ENCODE measurements at places on chromosomes 11 and 22.

DNA sequence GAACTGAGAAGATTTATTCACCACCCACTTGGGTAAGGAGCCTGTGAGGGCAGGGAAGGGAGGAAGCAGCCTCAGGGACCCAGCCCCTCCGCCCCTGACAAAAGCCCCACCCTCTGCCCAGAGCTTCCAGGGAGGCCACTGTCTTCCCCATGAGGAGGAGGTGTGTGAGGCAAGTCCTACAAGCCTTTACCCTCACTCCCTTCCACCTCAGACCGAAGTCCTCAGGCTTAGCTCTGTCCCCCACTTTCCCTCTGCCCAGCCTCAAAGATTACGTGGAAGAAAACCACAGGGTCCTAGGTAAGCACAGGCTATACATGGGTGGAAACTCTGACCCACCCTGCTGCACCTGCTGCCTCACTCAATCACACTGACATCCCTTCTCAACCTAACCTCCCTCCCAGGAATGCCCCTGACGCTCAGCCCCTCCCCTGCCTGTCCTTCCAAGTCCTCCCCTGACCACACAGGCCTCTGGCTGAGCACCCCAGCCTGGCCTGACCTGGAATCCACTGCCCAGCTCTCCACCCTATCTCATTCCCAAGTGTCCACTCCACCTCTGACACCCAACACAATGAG, 3.6 kb upstream of the ARAP1 start:
- H3K4me3 ChIP-seq = no peak overlapping the region
- peaks cover 14% of the 10 kb centered on the region for H3K4me1 ChIP-seq
- no peaks in the 10 kb centered on the region for H3K27me3 ChIP-seq

DNA sequence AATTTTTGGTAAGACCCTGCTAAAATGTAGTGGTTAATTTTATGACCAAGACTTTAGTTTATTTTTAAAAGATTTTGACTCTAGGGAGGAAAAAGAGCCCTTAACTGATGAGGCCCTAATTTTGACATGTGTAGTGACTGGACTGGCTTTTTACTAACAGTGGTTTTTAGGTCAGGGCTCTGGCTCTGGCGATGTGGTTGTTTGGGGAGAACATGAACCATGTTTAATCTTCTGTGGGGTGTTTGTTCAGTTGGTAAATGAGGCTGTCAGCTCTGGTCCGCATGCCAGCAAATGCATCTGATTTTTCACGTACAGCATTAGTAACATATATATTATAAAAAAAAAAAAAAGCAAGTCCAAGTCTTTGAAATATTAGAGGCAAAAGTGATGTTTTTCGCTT, 104.3 kb downstream of the EXT2 start:
- no peak for DNase-seq
- peaks cover 14% of the 10 kb centered on the region for H3K4me1 ChIP-seq
- no peaks in the 10 kb centered on the region for H3K27me3 ChIP-seq
- H3K4me3 ChIP-seq = no peak overlapping the region
- no peak overlapping the region for H3K27ac ChIP-seq

- H3K27me3 ChIP-seq = peaks cover 17% of the 10 kb centered on the region
- no peak overlapping the region for H3K27ac ChIP-seq
- no peak for DNase-seq
- H3K4me3 ChIP-seq = peak overlapping the region; percentile 14
- H3K4me1 ChIP-seq = peaks cover 29% of the 10 kb centered on the region
These were observed 15.4 kb downstream of the FAM83F start for GRCh38 chr22:40009951-40010671.

DNA sequence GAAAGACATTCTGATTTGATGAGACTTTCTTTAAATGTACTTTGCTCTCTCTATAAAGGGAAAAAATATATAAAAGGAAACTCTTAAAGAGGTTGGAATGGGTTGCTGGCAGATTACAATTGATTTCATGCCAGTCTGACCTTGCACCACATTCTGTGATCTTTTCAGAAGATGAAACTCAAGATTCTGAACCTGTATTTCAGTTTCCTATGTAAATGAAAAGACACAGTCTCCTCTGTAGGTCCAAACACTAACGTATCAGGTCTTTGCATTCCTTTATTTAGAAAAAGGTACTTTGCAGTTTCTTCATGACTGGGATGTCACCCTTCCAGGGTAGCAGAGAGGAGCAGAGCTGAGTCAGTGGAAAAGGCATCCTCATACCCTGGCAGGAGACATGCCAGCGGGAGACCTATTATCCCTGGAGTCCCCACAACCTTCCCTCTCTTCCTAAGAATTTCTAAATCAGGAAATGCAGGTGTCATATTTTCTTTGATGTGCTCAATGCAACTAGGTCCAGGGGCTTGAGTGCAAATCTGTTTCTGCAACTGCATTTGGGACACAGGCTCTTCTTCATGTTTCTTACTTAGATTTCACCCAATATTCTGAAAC, 282.6 kb downstream of the CADM1 start:
- no peak for DNase-seq
- no peaks in the 10 kb centered on the region for H3K36me3 ChIP-seq
- no peaks in the 10 kb centered on the region for H3K27me3 ChIP-seq
- no peak overlapping the region for H3K27ac ChIP-seq
- H3K4me3 ChIP-seq = no peak overlapping the region

GRCh38 chr11:9625728-9626127, 38.1 kb upstream of the SWAP70 start:
- H3K4me3 ChIP-seq = no peak overlapping the region
- DNase-seq = no peak
- H3K4me1 ChIP-seq = peaks cover 37% of the 10 kb centered on the region
- H3K36me3 ChIP-seq = no peaks in the 10 kb centered on the region

GRCh38 chr11:9775398-9775779, 111.5 kb downstream of the SWAP70 start:
- no peaks in the 10 kb centered on the region for H3K36me3 ChIP-seq
- H3K27me3 ChIP-seq = no peaks in the 10 kb centered on the region

DNA sequence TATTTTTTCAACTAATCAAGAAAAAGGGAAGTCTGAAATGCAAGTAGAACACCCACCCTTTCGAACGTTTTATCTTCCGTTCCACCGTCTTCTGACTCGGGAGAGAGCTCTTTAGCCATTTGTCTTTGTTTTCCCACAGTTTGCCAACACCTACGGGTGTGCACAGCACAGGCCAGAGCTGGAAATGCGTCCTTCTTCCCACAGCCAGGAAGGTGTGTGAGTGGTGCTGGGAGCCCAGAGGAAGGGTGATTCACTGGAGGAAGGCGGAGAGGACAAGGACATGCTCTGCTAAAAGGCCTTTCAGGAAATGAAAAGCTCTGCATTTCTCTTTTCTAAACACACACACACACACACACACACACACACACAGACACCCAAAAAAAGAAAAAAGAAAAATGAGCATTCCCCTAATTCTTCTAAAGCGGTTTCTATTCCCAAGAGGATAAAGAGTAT, 18.5 kb downstream of the ENDOD1 start:
- no peak overlapping the region for H3K27ac ChIP-seq
- H3K27me3 ChIP-seq = no peaks in the 10 kb centered on the region
- no peaks in the 10 kb centered on the region for H3K36me3 ChIP-seq

DNA sequence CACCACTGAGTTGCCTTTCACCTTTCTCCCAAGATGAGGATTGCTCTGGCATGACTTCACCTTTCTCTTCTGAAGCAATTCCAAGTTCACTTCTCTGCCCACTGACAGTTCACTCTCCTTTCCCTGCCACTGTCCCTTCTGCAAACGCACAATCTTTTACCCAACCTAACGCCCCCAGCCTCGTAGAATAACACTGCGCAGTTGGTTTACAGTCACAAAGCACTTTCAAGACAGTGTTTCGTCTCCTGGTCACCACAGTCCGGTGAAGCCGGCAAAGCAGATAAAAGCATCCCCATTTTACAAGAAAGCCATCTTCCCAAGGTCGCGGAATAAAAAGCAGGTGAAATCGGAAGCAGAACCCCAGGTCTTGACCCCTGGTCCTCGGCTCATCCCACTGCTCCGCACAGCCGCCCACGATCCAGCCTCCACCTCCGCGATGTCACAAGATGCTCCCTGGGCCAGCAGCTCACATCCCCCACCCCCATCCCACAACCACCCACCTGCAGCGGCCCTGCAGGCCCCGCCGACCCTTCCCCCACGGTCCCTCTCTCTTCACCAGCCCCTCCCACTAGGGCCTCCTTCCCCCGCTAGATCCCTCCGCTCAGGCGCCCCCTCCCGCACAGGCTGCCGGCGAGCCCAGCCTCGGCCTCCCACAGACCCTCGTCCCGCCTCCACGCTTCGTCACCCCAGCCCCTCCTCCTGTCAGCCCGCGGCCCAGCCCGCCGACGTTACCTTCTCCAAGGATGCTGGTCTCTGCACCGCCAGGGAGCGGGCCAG, 585 bp downstream of the PI4KA start:
- H3K27ac ChIP-seq = peak overlapping the region; percentile 84
- H3K4me1 ChIP-seq = peaks cover 10% of the 10 kb centered on the region
- H3K4me3 ChIP-seq = peak overlapping the region; percentile 97

- peaks cover 18% of the 10 kb centered on the region for H3K4me1 ChIP-seq
- H3K36me3 ChIP-seq = no peaks in the 10 kb centered on the region
- H3K4me3 ChIP-seq = no peak overlapping the region
- DNase-seq = no peak
- H3K27ac ChIP-seq = no peak overlapping the region
These were observed 7.4 kb downstream of the ETS1 start for GRCh38 chr11:128579798-128580504.

GRCh38 chr11:47296045-47296444, 26.1 kb downstream of the MADD start:
- no peaks in the 10 kb centered on the region for H3K27me3 ChIP-seq
- no peaks in the 10 kb centered on the region for H3K4me1 ChIP-seq
- no peak overlapping the region for H3K27ac ChIP-seq
- DNase-seq = no peak
- no peak overlapping the region for H3K4me3 ChIP-seq

DNA sequence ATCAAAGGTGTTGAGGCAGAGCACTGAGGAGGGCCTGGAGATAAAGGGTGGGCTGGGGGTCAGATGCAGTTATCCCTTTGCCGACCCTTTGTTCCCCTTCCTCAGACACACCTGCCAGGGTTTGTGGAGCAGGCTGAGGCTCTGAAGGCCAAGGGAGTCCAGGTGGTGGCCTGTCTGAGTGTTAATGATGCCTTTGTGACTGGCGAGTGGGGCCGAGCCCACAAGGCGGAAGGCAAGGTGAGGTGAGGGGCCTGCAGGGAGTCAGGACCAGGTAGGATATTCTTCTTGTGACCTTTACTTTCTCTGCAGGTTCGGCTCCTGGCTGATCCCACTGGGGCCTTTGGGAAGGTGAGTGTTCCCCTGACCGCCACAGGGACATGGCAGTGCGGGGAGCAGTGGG, 2.6 kb downstream of the PRDX5 start:
- no peaks in the 10 kb centered on the region for H3K36me3 ChIP-seq
- H3K4me3 ChIP-seq = no peak overlapping the region
- no peaks in the 10 kb centered on the region for H3K27me3 ChIP-seq
- DNase-seq = no peak
- no peak overlapping the region for H3K27ac ChIP-seq
- peaks cover 12% of the 10 kb centered on the region for H3K4me1 ChIP-seq

DNA sequence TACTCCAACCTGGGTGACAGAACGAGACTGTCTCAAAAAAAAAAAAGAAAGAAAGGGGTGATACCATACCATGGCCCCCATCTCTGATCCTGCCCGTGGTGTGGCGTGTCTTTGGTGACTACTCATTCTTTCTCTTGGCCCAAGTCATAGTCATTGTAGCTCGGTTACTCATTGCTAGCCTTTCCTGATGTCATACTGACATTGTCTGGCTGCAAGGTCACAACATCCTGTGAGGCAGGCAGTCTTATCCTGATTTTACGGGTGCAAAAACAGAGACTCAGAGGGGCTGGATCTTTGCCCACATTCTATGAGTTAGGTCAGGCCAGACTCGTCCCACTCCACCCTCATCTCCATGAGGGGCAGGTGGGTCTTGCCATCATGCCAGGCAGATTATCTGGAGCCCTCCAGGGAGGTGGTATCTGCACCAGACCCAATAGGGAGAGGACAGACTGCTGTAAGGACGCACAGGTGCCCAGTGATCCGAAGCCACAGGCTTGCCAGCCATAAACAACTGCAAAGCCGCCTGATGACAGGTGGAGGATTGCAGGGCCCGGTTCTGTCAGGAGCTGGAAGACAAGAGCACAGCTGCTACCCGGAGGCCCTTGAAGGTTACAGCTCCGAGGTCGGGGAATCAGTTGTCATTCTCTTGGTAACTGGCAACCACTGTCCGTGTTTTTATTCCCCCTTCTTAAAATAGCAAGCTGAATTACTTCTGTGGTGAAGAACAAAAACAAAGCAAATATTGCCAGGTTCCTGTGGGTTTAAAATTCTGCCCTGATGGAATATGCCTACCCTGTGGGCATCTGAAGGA, 13.8 kb downstream of the TOM1 start:
- H3K4me3 ChIP-seq = no peak overlapping the region
- H3K36me3 ChIP-seq = no peaks in the 10 kb centered on the region
- peaks cover 17% of the 10 kb centered on the region for H3K4me1 ChIP-seq

DNA sequence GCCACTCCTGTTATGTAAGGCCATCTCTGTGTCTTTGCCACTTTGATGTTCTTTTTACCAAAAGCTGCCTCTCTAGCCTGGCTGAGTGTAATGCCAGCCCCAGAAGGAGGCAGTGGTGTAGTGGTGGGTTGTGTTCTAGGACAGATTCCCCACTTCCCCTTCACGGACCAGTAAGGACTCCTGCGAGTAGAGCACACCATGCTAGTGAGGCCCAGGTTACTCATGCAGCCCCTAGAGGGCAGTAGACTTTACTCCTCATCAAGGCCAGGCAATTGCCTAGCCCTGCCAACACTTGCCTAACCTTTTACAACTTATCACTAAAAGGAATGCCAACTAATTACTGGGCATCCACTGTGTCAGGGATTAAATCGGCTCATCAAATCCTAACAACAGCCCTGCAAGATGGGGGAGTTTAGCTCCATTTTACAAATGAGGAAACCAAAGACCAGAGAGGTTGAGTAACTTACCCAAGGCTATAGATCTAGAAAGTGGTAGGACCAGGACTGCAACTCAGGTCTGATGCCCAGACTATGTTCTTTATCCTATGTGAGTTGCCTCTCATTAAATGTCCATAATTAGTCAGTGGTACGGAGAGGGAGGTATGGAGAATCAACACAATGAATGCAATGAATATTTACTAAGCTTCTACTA, 75.3 kb downstream of the APIP start:
- H3K4me1 ChIP-seq = peaks cover 6% of the 10 kb centered on the region
- H3K27me3 ChIP-seq = no peaks in the 10 kb centered on the region
- H3K36me3 ChIP-seq = no peaks in the 10 kb centered on the region
- no peak overlapping the region for H3K27ac ChIP-seq
- no peak overlapping the region for H3K4me3 ChIP-seq

GRCh38 chr11:60771146-60771545, 14.0 kb upstream of the MS4A10 start:
- DNase-seq = no peak
- H3K27me3 ChIP-seq = peaks cover 12% of the 10 kb centered on the region
- no peaks in the 10 kb centered on the region for H3K4me1 ChIP-seq

- peak overlapping the region; percentile 73 for H3K27ac ChIP-seq
- H3K4me1 ChIP-seq = peaks cover 22% of the 10 kb centered on the region
- H3K36me3 ChIP-seq = peaks cover 3% of the 10 kb centered on the region
- no peaks in the 10 kb centered on the region for H3K27me3 ChIP-seq
- DNase-seq = no peak
These were observed 44.7 kb upstream of the WEE1 start for GRCh38 chr11:9528573-9529333.

DNA sequence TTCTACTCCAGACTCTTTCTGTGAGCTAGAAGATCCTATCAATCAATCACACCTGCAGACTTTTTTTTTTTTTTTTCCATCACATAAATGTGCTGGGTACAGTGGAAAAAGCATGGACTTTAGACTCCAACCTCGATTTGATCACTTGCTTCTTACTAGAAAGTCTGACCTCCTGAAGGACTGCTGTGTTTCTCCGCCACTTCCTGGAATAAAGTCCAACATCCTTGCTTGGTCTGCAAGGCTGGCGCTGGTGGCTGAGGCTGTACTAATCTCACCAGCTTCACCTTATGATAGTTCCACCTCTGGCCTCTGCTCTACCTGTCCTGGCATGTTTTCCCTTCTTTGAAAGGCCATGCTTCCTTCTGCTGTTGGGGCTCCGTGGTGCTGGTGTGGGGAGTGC, 60.9 kb upstream of the SESN3 start:
- H3K36me3 ChIP-seq = no peaks in the 10 kb centered on the region
- no peak overlapping the region for H3K4me3 ChIP-seq
- peaks cover 13% of the 10 kb centered on the region for H3K4me1 ChIP-seq
- H3K27me3 ChIP-seq = no peaks in the 10 kb centered on the region
- no peak overlapping the region for H3K27ac ChIP-seq

All from neural progenitor cell (in vitro differentiated cells).